NCI-H82 (cell line): ENCODE measurements at places on chromosomes 16 and 17.

DNA sequence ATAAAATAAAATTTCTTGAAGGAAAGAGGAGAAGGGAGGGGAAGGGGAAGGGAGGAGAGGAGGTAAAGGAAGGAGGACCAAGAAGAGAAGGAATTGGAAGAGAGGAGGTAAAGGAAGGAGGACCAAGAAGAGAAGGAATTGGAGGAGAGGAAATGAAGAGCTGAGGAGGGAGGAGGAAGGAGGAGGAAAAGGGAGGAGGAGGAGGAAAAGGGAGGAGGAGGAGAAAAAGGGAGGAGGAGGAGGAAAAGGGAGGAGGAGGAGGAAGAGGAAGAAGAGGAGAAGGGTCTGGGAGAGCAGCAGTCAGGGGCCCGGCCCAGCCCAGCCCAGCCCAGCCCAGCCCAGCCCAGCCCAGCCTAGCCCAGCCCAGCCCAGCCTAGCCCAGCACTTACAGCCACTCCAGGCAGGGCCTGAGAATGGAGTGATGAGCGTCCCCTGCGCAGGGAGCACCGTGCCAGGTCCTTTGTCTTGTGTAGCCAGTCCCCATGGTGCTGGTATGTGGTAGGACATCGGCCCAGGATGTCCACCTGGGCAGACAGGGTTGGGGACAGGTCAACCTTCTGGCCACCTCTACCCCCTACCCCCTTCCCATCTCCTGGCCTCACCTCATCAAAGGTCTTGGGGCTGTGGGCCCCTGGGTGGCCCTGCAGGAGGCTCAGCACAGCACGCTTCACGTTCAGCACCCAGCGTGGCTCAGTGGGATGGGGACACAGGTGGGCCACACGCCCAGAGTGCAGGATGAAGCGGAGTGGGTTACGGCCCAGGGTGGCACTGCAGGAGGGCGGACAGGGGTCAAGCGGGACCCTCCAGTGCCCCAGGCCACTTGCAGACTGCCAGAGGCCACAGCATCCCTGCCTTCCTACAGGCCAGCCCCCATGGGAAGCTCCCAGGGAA is 70.9 kb downstream of the LITAF start:
- DNase-seq = no peak

DNA sequence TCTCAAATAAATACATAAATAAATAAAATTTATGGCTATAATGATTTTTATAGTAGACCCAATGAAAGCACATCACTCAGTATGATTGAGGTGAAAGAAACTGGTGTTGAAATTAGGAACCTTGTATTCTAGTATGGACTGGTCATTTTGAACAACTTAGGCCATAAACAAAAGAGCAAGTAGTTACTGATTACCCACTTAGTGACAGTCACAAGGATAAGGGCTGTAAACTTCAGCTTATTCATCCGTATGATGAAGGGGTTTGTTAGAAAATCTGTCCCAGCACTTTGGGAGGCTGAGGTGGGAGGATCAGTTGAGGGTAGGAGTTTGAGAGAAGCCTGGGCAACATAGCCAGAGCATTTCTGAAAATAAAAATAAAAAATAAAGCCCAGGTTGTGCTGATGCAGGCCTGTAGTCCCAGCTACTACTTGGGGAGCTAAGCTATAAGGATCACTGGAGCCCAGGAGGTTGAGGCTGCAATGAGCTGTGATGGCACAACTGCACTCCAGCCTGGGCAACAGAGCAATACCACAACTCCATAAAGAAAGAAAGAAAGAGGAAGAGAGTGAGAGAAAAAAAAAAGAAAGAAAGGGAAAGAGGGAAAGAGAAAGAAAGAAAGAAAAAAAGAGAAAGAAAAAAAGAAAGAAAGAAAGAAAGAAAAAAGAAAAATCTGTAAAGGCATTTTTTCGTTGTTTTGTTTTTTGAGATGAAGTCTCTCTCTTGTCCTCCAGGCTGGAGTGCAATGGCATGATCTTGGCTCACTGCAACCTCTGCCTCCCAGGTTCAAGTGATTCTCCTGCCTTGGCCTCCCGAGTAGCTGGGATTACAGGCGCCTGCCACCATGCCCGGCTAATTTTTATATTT is 4.2 kb upstream of the SPAG9 start:
- DNase-seq = no peak

GRCh38 chr17:75181608-75182318 is 996 bp downstream of the SUMO2 start:
- peak; percentile 50 for DNase-seq

GRCh38 chr17:35315283-35315682 is 58.1 kb downstream of the SLFN11 start:
- DNase-seq = no peak

GRCh38 chr17:56665864-56666263 is 72.4 kb downstream of the NOG start:
- peak; percentile 80 for DNase-seq

DNA sequence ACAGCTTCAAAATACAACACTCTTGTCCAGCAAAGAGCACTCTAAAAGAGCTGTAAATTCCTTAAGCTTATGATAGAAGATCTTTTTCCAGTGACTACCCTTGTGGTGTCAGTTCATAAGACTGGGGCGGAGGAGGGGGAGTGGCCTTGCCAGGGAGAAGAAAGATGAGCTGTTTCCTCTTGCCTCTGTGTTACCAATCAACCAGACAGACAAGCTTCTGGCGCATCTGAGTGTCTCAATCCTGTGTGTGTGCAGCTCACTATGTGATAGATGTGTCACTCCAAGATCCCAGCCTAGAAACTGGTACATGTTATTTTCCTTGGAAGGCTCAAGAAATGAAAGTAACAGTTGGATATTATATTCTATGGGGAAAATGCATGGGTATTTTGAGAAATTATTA is 167.4 kb upstream of the CACNG3 start:
- DNase-seq = no peak
